ENCODE measurements at places on chromosomes 11 and 22. TPM values are rescaled to one million over a fixed set of nuclear protein-coding genes. Genes with fewer than 3 reads are reported as not detected.

TIMP3 gene
- total RNA-seq = 2.1 TPM

SGSM1 gene
- total RNA-seq = 0.64 TPM

TMPRSS13 gene
- total RNA-seq = not detected

IFITM10 gene
- 1.3 TPM for total RNA-seq

FOSL1 gene
- total RNA-seq = 236 TPM

DAGLA gene
- 6.2 TPM for total RNA-seq

C11orf91 gene
- total RNA-seq = 1.8 TPM

MS4A5 gene
- total RNA-seq = not detected

GPR137 gene
- total RNA-seq = 49.7 TPM

THRSP gene
- not detected for total RNA-seq

PTPRJ gene
- total RNA-seq = 41.5 TPM

INS gene
- not detected for total RNA-seq

BBOX1 gene
- total RNA-seq = 0.39 TPM

KDM4E gene
- not detected for total RNA-seq

MRGPRX4 gene
- not detected for total RNA-seq

ST14 gene
- 0.06 TPM for total RNA-seq

TCN1 gene
- 0.21 TPM for total RNA-seq

PARVG gene
- total RNA-seq = not detected

SLCO2B1 gene
- total RNA-seq = 4.2 TPM

NLRP6 gene
- total RNA-seq = not detected

KCNJ11 gene
- total RNA-seq = 0.44 TPM

ACCS gene
- total RNA-seq = 19.7 TPM

CHADL gene
- not detected for total RNA-seq

XNDC1N gene
- total RNA-seq = 3.4 TPM

LYVE1 gene
- 0.13 TPM for total RNA-seq

GGT1 gene
- 110 TPM for total RNA-seq

SLC1A2 gene
- 0.06 TPM for total RNA-seq

OR2AG1 gene
- total RNA-seq = not detected

GUCY1A2 gene
- total RNA-seq = 0.07 TPM

RTN3 gene
- total RNA-seq = 98.8 TPM

P4HA3 gene
- total RNA-seq = 45.2 TPM

LRRC55 gene
- not detected for total RNA-seq

OR8B8 gene
- total RNA-seq = not detected

XRRA1 gene
- 4.4 TPM for total RNA-seq

P2RX6 gene
- total RNA-seq = 0.70 TPM

TMEM25 gene
- total RNA-seq = 0.17 TPM

OR56B1 gene
- not detected for total RNA-seq

SLC5A12 gene
- total RNA-seq = not detected

ALDH3B1 gene
- 133 TPM for total RNA-seq
